CD4-positive, alpha-beta T cell treated with Interleukin-2 at 100 ng/mL for 4 hours (primary cell): ENCODE measurements at places on chromosomes 5 and 9.

DNA sequence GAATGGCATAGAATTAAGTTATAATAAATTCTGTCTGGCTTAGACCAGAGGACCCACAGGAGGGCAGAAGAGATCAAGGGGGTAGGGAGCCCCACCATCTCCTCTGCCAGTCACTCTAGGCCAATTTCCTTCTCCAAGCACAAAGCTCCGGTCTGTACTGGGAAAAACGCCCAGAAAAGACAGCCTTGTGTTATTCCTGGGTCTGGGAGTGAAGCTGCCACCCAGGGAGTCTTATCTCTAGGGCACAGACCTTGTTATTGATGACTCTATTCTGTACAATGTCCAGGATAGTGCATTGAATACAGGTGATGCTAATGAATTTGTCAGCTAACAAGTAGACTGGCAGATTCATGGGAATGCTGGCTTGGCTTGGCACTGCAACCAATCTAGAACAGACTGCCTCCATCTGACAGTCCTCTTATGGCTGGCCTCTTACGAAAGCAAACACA lies 60.7 kb downstream of the MED27 start:
- no peak for DNase-seq

DNA sequence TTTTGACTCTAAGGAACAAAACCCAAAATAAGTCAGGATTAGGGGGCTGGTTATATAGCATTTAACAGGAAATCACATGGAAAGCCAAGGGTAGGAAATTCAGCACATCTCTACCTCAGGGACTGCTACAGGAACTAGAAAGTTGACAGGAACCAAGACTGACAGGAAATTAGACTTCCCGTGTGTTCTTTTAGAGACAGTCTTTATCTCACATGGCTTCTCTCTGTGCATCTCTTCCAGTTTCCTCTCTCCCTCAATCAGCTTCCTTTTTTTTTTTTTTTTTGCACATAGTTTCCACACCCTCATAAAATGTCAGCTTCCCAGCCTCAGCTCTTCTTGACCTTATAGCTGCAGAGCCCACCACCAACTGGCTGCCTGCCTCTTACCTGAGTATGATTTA lies 4.8 kb downstream of the RECK start:
- no peak for DNase-seq

- DNase-seq, result no peak
Measured at GRCh38 chr5:91301106-91301846, 81.8 kb downstream of the ARRDC3 start.

GRCh38 chr9:96382839-96383164 lies 709 bp downstream of the SLC35D2 start:
- no peak for DNase-seq

DNA sequence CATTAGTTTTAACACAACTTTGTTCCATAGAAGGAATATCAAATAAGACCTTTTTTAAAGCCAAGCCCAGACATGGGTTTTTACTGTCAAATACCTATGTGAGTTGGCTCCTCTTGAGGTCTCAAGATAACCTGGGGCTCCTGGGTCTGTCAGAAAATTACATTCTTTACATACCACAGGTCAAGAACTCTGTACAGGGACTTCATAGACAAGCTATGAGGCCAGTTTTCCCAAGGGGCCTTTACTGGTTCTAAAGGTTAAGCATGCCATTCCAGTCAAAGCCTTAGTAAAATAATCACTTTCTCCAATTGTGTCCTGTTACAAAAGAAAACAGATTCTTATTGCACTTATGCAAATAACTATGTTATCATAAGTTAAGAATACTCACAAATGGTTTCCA lies 15.5 kb upstream of the SMC2 start:
- DNase-seq, result no peak

- no peak for DNase-seq
Measured at GRCh38 chr9:136660971-136661550, 1.7 kb upstream of the EGFL7 start.

DNA sequence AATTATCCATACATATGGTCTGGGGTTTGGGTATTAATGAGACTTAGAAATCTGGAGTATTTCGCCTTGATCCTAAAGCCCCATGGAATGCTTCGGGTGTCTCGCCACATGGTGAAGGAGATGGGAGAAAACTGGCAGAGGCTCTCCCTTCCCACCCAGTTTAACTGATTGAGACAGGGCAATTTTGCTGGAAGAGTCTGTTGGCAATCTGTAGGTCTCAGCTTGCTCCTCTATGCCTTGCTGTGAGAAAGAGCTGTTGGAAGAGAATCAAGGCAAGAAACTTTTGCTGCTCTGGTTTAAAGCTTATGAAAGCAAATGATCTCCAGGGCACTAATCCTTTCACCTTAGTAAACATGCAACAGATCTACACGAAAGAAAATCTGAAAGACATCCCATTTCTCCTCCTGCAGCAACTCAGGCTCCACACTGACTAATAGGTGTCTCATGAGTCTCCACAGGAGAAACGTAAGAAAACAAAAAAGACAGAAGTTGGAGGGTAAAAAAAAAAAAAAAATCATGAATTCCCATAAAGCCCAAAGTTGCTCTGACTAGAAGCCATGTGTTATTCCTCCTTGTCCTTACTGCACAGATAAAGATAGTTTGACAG lies 369.9 kb downstream of the EFNA5 start:
- no peak for DNase-seq

- DNase-seq, result no peak
Measured at GRCh38 chr5:78716206-78716605, 67.6 kb upstream of the LHFPL2 start.

DNA sequence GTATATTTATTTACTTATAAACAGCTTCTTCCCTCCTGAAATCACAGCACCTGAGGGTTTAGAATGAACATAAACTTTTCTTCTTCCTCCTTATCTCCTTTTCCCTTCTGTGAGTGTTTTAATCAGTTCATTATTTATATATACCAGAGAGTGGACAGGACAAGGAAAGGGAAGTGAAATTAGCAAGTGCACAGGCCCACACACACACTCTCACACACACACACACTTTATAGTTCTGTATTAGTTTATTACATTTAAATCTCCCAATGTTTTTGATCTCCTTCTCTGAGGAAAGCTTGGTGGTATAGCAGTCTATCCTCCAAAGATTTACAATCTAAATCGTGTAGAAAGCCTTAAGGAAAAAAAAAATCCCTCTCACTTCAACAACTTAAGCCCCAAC lies 353.5 kb downstream of the NDUFS4 start:
- no peak for DNase-seq

DNA sequence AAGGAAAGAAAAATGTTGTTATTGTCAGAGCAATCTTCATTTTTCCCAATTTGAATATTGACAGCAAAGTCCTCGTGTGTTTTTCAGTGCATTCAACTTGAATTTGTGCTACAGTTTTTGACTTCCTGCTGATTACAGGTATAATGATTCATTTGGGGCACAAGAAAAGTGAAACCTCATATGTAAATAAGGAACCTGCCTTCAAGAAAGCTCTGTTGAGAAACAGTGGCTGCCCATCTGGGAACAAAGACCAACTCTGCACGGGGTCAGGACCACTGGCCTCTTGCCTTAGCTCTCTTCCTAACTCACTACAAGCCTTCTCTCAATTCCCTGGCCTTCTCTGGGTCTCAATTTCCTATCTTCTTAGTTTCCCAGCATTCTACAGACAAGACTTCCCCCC lies 21.0 kb downstream of the TIMD4 start:
- DNase-seq, result peak; percentile 11

DNA sequence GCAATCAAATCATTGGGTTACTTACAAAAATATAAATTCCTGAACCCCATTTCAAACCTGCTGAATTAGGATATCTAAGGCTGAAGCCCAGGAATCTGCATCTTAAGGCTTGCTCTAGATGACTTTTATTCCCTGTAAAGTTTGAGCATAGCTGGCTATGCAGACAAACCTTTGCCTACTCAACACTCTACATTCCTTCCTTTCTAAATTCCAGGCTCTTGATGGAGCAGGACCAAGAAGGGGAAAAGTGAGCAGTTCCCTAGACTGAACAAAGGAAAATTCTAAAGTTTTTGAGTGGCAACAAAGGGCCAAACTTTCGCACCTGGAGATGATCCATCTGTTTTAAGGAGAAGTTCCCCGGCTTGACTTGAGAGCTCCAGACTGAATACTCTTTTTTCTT lies 9.8 kb upstream of the ADRA1B start:
- no peak for DNase-seq

GRCh38 chr5:68140763-68141162 lies 74.8 kb upstream of the PIK3R1 start:
- DNase-seq, result no peak

DNA sequence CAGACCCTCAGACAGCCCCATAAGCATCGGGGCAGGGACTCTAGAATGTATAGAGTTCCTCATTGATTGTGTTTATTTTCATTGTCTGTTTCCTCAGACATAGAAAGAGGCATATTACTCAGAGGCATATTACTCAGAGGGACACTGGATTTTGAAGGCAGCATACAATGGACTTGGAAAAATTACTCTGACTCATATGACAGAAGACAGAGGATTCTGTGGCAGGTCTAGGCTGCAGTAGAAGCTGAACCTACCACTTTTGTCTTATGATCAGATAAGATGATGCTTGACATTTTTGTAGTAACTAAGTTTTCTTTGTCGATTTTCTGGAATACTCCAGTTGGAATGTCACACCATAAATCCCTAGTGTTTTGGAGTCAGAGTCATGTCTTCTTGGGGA lies 105.2 kb downstream of the ST8SIA4 start:
- DNase-seq, result no peak

DNA sequence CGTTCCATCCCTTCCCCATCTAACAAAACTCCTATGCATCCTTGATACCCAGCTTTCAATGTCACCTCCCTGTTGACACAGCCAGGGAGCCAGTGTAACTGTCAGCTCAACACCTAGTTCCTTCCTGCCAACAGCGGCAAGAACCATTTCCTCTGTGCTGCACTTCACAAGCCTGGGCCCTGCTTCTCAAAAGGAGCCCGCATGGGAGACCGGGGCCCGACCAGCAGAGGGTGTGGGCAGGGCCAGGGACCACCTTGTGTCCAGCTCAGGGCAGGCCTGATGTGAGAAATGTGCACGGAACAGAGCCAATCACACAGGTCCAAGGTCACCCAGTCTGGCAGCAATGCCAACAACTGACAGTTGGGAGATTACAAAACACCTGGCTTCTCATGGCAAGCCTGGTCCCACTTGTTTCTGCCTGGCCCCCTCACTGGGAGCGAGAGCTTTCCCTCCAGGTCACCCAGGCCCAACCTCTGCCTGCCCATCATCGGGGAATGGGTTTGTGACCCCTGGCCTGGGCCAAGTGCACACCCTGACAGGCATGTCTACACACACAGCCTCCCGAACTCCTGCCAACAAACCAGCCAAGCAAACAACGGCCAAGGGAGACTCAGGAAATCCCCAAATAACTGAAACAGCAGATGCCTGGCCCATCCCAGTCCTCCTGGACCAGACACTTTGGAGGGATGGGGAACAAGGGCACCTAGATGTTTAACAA lies 3.1 kb downstream of the RNF44 start:
- DNase-seq, result peak; percentile 65

- no peak for DNase-seq
Measured at GRCh38 chr9:30534455-30534854, 1850.0 kb upstream of the ACO1 start.
